Right ventricle myocardium superior (tissue), 1 donor: ENCODE measurements at places on chromosomes 6 and 20.

DNA sequence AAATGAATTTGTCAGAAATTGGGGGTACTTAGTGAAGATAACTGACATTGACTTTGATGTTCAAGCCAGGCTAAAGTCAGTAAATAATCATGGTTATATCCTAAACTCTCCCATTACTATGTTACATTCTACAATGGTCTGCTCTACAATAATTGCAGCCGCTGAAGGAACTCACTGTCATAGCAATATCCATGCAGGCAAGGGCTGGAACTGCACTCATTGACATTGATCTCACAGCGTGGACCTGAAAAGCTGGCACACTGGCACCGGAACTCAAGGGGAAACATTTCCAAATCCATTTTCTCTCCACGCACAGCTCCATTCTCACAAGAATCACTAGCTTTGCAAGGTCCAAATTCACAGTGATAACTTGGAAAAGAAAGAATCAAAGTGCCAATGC lies 702.7 kb downstream of the EYS start:
- no peak for DNase-seq

DNA sequence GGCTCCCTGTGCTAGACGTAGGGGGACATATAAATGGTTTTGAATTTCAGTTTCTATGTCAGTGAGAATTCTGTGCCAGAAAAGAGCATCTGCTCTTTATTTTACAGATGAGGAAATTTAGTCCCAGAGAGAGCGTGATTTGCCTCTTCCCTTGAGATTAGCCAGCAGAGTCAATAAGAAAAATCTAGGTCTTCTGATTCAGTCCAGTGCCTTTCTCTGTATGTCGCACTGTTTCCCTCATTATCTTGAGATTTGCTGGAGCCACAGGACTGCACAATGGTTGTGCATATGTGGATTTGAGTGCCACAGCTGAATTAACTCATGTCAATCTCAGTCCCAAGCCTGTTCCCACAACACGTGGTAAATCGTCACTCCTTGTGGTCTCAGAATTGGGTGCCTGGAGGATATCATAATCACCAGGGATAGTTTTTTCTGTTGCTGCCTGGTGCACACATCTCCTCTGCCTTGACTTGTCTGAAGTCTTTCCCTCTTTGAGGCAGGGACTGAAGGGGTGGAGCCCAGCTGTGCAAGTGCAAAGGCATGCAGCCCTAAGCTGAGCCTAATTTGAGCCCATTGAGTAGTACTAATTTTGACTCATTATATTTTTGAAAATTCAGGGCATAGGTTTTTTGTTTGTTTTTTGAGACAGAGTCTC lies 276.7 kb downstream of the SOX4 start:
- no peak for DNase-seq

GRCh38 chr6:11852061-11852651 lies 73.6 kb upstream of the ADTRP start:
- no peak for DNase-seq

DNA sequence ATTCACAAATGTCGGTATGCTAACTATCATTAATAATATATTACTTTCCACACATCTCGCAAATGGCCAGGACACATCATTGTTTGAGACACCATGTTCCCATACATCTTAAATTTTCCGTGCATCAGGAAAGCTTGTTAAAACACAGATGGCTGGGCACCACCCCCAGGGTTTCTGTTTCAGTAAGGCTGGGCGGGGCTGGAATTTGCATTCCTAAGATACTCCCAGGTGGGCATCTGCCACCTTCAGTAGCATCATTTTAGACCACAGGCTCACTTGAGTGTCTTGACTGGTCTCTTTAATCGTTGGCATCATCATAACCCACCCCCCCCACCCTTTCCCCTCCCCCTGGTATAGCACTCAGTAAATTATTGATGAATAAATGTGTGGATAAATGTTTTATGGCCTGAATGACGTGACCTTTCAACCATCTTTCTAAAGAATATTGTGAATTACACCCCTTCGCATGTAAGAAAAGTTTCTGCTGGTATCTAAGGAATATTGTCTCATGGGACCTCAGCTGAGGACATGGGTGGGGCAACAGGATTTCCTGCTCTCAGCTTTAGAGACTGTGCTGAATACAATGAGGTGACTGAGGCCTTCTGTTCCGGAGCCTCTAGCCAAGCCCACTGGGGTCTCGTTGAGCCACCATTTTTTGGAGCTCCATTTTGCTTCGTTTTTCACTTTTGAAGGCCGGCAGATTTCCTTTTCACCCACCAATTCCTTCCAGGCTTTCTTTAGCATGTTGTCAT lies 124.1 kb upstream of the NEDD9 start:
- DNase-seq: peak; percentile 46

DNA sequence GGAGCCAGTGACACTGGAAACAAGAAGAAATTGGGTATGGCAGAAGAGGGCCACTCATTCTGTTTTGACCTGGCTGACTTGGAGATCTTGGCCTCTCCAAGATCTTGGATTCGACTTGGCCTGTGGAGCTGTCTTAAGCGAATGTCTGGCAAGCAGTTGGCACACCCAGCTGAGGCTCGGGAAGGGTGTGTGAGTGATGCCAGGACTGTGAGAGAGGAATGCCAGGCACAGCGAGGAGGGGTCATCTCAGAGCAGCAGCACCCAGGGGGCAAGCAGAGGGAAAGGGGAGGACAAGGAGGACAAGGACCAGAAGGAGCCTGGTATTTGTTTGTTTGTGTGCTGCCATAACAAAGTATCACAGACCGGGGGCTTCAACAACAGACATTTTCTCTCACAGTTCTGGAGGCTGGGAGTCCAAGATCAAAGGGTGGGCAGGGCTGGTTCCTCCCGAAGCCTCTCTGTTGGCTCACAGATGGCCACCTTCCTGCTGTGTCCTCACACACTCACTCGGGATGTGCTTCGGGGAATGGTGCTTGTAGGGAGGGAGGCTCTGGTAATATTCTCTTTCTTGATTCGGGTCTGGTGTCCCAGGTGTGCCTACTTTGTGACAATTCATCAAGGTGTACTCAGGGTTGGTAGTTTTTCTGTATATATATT lies 33.0 kb downstream of the RPP40 start:
- DNase-seq: no peak

GRCh38 chr6:43965628-43966373 lies 161.5 kb downstream of the MRPL14 start:
- DNase-seq: no peak
